ENCODE measurements at places on chromosomes 16 and 17. TPM values are rescaled to one million over a fixed set of nuclear protein-coding genes. Genes with fewer than 3 reads are reported as not detected.

DNA sequence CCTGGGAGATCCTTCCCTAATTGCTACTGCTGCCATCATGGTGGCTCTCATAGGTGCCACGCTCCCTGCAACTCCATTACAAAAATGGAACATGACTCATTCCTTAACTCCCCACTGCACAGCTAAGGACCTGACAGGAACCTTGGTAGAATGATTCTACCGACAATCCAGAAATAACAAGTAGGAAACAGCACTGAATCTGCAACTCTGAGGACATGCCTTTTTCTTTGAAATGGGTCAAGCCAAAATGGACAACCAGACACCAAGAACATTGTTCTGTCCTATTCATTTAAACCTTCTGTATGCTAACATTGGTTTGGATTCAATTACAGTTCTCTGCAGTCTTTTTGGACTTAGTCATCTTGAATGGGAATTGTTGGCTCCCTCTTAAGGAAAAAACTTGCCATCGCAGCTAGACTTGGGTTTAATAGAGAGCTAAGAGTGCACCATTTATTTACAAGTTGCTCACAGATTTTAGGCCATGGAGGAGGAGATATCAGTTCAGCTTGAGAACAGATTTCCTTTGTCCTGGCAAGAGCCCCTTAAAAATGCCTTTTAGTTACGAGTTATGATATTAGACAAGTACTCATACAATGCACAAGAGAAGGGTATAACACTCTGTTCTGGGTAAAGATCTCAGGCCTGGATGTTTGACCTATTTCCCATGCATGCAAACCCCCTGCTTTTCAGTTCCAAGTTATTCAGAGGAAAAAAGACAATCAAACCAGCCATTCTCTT, 20.9 kb upstream of the NSRP1 start:
- no peak for DNase-seq

- no peak for DNase-seq
Measured at GRCh38 chr17:19647697-19648474, 665 bp upstream of the ALDH3A2 start.

DNA sequence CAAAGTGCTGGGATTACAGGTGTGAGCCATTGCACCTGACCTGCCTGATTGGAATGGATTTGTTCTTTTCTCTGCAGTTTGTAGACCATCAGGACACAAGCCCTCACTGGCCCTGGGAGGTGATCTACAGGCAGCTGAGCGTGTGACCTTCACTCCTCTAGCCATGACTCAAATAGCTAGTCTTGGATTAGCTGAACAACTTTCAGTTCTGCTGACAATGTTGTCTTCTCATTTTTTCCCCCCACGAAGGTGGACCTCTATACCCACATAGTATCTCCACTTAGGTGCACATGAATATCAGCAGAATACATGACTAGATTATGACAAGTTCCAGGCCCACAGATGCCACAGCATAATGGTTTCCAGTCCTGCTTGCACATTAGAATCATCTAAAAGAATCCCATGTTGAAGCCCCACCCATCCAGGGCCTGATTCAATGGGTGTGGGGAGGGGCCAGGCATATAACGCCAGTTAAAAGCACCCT, 36.8 kb downstream of the HS3ST3B1 start:
- DNase-seq = no peak

DNA sequence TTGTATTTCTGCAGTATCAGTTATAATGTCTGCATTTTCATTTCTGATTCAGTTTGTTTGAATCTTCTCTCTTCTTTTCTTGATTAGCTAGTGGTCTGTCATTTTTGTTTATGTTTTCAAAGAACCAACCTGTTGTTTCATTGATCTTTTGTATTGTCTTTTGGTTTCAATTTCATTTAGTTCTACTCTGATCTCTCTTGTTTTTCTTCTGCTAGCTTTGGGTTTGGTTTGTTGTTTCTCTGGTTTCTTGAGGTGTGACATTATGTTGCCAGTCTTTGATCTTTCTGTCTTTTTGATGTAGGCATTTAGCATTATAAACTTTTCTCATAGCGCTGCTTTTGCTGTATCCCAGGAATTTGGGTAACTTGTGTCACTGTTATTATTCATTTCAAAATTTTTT, 107.2 kb downstream of the PHKB start:
- no peak for DNase-seq

- no peak for DNase-seq
Measured at GRCh38 chr16:16861546-16861945, 482.6 kb downstream of the NPIPA7 start.

GRCh38 chr16:61952841-61953240, 83.4 kb downstream of the CDH8 start:
- DNase-seq = no peak

- DNase-seq = no peak
Measured at GRCh38 chr17:67487506-67487905, 110.4 kb downstream of the PITPNC1 start.

The SDK2 gene
- 5.5 TPM for total RNA-seq

The CD300C gene
- total RNA-seq = 0.18 TPM

The DHRS7C gene
- not detected for total RNA-seq

The ITGA2B gene
- 0.76 TPM for total RNA-seq

Measured in esophagus squamous epithelium (tissue), 5 donors.